ENCODE measurements at places on chromosomes 3 and 15.

- DNase-seq, result peak; percentile 3
These were observed 196.8 kb upstream of the MBNL1 start for GRCh38 chr3:152071924-152072323.

DNA sequence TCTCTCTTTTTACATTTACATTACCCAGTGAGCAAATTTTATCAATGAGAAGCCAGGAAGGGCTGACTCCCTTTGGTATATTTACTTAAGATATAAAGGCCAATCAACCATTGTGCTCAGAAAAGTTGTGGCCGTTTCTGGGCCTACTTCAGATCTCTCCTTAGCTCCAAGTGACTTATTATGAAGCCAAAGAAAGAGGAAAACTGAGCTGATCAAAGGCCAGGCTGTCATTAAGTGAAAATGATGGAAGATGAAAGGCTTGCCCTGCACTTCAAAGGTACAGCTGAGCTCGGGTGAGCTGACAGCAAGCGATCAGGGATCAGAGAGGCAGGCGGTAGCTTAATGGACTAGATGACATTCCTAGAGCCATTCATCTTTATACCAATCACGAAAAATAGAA, 24.8 kb downstream of the VGLL4 start:
- DNase-seq, result no peak

DNA sequence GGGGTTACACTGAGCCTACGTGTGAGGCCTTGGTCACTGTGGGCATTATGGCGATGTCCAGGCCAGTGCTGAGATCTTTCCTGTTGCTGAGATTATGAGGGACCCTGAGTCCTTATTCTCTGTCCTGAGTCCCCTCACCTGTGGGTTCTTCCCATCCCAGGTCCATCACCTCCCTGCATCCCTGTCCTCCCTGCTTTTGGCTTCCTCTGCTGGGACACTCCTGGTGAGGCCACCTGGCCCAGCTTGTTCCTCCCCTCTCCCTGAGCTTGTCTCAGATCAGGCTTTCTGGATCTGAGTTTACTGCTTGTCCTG, 36.1 kb downstream of the AMOTL2 start:
- no peak for DNase-seq

DNA sequence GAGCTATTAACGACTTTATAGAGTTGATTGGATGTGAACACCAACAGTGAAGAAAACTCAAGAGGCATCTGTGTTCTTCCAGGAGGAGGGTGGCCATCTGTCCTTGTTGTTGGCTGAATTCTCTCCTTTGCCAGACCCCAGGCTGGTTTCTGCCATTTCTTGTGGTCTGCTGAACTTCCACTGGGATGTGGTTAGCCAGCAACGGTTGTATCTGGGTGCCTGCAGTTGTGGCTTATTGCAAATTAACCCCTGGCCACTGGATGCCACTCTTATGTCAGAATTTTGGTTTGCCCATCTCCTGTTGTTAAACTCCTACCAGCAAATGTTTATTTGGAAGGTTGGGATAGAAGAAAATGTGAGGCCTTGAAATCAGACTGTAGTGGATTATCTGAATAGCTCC, 163.6 kb upstream of the TBC1D5 start:
- DNase-seq, result no peak

GRCh38 chr3:143146486-143147274, 27.1 kb downstream of the CHST2 start:
- no peak for DNase-seq

- no peak for DNase-seq
These were observed 27.6 kb downstream of the RFT1 start for GRCh38 chr3:53102601-53103147.

DNA sequence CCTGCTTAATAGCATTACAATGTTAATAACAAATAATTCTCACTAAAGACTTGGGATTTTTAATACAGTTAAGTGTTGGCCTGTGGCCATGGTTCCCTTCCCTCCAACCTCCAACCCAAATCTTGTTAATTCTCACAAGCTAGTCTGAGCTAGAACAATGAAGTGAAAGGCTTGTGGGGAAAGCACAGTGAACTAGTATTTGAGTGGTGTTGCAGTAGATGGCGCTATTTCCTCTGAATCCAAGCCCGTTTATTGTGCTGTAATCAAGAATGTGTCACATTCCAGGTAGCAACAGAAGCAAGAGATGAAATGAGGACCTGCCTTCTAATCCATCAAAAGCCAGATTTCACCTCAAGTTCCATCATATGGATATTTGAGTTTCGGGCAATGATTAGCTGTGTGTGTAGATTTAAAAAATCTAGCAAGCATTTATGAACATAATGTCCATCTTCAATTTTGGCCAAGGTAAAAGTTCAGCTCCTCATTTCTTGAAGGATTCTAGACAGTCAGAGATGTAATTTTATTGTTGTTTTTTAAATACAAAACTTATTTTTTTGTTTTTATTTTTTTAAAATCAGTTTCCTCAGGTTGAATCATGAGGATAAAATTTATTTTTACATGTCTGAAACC, 160.7 kb downstream of the SQOR start:
- peak; percentile 84 for DNase-seq

- no peak for DNase-seq
These were observed 191.8 kb upstream of the CGNL1 start for GRCh38 chr15:57184502-57184901.

GRCh38 chr3:23589602-23590001, 216.2 kb upstream of the UBE2E1 start:
- DNase-seq, result no peak

- peak; percentile 71 for DNase-seq
These were observed 61.4 kb upstream of the IMPG2 start for GRCh38 chr3:101381809-101382208.

DNA sequence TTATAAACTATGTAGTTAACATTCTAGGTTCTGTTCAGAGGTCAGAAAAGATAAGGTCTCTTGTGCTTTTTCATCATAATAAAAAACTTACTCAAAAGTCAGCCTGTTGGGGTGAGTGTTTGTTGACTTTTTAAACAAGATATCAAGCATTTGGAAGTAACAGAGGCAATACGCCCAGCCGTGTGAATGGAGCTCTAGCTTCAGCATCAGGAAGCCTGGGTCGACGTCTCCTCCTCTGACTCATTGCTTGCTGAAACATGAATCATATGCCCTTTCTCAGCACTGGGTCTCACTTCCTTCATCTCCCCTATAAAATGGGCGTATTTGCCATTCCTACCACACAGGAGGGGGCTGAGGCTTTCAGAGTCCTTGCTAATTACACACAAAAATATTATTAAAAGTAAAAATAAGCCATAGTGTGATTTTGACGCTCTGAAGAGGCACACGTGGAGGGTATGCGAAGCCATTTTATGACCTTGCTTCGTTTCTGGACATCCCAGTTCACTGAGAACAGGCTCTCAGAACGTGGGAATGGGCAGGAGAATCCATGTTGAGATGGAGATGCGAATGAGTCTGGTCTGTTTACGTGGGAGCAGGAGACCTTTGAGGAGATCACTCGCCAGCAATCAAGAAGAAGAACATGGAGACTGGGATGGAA, 220.8 kb upstream of the TPRG1 start:
- DNase-seq, result no peak

DNA sequence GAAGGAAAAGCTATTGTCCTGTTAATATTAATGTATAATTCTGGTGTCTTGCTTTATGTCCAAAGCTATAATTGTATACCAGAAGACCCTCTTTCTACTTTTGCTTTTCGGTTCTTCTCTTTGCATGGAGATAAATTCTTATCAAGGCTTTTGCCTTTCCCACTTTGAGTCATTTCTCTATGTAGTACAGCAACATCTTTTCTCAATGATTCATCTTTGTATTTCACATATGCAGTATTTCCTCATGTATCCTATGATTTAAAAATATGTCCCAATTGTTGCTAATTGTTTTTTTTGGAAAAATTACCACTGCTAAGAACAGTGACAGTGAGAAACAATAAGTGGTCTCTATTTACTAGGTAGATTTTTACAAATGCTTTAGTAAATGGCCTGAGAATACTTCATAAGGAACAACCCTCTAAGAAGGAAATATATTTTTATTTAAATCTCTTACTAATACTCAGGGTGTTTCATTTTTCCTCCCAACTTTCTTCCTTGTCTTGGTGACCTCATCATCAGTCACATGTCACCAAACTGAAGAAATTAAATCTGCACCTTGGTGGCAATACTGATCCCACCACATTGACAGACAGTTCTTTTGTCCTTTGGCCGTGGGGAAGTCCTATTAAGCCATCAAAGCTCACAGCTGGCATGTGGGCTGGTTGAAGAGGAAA, 290.6 kb downstream of the SATB1 start:
- DNase-seq, result no peak

DNA sequence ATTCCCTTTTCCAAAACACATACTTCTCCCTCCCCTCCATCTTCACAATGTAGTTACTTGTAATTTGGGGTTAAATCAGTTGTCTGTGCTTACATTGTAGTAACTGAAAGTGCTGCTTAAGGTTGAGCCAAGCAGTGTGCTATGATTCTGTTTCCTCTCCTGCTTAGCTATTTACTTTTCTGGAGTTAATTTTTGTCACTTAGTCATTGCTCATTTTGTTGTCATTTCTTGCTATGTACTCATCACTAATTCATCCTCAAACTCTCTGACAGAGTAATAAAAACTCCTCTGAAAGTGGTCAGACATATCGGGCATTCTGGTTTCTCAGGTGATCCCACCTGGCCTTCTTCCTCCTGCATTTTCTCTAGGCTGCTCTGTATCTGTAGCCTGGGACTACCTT, 80.7 kb downstream of the PPARG start:
- DNase-seq, result no peak

- no peak for DNase-seq
These were observed 42.0 kb upstream of the ATP10A start for GRCh38 chr15:25905140-25905539.

- no peak for DNase-seq
These were observed 2.9 kb downstream of the TPM1 start for GRCh38 chr15:63045465-63045840.

GRCh38 chr15:26901041-26901440, 34.2 kb downstream of the GABRA5 start:
- DNase-seq, result no peak

DNA sequence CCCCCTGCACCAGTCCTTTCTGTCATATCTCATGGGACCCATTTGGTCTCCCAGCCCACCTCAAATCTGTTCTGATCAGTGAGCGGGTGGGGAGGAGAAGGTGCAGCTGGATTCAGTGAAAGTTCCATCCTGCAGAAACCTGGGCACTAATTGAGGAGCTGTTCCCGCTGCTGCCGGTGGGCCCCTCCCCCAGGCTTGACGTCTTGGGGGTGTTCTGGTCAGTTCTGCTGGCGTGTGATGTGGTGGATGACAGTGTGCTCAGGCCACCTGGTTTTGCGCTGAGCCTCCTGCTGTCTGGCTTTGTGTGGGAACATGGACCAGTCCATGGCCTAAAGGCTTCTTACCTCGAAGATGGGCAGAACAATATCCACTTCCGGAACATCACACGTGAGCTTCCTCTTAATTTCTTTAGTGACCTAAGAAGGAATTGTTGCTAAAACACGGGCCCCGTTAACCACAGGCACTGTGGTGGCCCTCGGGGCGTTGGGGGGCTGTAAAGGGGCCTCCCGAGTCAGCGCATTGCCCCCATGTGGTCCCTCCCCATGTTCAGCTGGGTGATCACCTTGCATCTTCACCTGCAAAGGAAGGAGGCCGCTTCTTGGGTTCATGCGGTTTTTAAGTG, 59.7 kb downstream of the RGMA start:
- DNase-seq, result no peak

DNA sequence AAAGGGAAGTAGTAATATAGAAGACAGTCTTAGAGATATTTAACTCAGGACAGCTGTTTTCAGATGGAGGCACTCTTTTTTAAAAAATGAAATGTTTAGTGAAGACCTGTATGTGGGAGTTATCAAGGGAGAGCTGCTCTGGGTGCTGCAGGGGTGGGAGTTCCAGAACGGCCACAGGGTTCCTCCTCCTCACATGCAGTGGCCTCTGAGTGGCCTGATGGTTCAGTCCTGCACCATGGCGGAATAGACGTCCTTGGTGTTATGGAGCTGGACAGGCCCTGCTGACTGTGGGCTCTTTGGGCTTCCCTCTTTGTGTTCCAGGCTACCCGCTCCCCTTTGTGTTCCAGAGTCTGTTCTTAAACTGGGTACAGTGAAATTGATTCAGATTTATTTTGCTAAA, 126.1 kb downstream of the CHST2 start:
- no peak for DNase-seq

DNA sequence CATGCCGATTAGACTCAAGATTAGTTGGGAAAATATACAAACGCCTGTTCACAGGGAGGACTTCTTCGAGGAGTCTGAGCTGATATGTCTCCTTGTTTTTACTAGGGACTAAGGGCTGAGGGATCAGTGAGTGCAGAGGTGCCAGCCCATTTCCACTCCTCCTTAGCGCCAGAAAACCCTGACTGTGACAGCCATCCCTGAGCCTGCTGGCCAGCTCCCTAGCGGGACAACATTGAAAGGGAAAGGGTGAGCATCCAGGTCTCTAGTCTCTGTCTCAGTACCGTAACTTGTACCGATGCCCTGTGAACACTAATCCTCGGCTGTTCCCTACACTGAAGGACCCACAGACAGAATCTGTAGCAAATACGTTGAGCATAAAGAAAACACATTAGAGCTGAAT, 243.4 kb downstream of the WNT5A start:
- no peak for DNase-seq

DNA sequence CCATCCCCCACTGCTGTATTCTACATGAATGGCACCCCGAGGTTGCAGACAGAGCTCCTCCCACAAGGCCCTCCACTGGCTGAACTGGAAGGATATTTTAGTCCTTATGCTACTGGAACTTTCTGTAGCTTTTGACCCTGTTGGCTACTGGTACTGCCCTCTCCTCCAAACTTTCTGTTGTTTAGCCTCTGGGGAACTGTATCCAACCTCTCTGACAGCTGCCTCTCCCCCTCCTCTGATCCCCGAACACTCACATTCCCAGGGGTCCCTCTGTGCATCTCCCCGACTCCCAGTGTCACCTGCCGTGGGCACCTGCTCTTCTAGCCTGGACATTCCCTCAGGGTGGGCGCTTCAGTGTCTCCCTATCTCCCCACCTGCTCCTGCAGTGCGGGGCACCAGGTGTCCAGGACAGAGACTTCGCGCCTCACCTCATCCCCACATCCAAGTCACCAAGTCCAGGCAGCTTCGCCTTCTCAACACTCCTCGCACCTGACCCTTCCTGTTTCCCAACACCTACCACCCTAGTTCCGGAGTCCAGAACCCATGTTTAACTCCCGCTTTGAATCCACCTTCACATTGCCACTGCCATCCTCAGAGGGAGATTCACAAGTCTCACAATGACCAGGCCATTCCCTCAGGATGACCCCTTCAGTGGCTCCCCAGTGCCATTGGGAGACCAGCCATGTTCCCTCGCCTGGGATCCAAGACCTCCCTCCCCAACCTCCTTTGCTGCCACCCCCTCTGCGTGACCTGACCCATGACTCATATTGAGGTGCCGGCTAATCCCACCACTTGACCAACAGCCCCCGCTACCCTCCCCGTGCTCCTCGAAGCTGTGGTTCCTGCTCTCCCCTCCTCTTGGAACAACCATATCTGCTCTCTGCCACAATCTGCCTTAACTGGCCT, 34.2 kb downstream of the BDH1 start:
- DNase-seq, result no peak

DNA sequence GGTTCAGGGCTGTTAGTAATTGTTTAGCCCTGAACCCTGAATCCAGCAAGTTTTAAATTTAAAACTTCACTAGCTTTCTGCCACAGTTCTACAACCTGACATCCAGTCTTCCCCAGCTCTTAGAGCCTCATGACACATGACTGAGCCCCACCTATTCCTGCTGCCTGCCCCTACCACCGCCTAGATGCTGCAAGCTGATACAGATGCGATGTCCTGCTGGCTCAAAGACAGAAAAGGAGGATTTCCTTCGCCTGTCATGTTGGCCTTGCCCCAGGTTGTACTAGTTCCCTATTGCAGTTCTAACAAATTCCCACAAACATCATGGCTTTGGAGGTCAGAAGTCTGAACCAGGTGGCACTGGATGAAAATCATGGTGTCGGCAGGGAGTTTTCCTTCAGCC, 510.6 kb upstream of the PPP2R3A start:
- DNase-seq, result no peak

GRCh38 chr3:123651449-123652341, 66.8 kb upstream of the HACD2 start:
- peak; percentile 35 for DNase-seq
